Tibial nerve (tissue), 4 donors: ENCODE measurements at places on chromosomes 5 and 9.

DNA sequence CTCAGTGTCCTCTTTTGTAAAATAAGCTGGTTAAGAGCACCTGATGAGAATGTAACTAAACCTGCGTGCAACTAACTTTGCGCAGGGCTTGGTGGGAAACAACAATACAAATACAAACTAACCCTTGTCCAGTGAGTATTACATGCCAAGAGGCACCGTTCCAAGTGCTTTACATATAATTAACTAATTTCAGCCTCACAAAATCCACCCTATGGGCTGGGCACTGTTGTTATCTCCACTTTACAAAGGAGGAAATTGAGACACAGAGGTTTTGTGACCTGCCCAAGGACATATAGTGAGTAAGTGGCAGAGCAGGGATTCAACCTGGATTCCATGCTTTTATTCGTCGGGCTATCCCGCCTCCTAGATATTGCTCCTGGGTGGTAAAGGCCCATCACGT is 26.2 kb upstream of the TNIP1 start:
- DNase-seq, result no peak

GRCh38 chr9:134063088-134063570 is 4.7 kb downstream of the BRD3 start:
- no peak for DNase-seq

- DNase-seq, result no peak
Measured at GRCh38 chr9:109717342-109717741, 62.7 kb upstream of the PALM2AKAP2 start.

- DNase-seq, result no peak
Measured at GRCh38 chr9:109498195-109499092, at the start of gene PTPN3. PTPN3 (minus strand) TSS chr9:109498307; CDS start chr9:109463434, 34,873 bp downstream.

DNA sequence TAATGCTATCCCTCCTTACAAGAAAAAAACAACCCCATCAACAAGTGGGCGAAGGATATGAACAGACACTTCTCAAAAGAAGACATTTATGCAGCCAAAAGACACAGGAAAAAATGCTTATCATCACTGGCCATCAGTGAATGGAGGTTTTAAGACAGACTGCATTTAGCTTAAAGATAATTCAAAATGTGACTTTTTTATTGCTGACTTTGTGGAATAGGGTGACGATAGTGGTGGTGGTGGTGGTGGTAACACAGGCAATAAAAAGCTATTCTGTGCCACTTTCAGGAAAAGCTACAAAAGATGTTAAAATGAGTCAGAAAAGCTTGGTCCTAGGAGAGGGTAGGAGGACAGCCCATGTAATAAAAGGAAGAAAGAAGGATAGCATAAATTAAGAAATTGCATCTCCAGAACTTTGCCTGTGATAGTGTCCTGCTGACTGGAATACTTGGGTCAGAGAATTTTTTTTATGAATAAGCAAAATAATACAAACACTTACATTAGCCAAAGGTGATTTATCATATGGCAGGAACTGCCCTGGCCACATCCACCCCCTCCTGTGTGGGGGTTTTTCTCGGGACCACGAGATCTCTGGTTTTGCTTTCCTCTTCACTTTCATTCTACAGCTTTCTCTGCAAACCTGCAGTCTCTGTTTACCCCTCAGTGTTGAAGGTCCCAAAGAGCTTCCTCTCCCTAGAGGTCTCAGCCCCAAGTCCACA is 186.7 kb downstream of the DRD1 start:
- no peak for DNase-seq

GRCh38 chr5:171447226-171447625 is 27.8 kb downstream of the FGF18 start:
- no peak for DNase-seq

GRCh38 chr9:90927496-90927895 is 125.9 kb downstream of the SYK start:
- DNase-seq, result no peak

GRCh38 chr9:96460470-96460869 is 10.5 kb downstream of the HABP4 start:
- DNase-seq, result no peak

- DNase-seq, result no peak
Measured at GRCh38 chr5:161201558-161201957, 345.0 kb downstream of the GABRB2 start.

GRCh38 chr9:99135456-99135855 is 30.5 kb downstream of the TGFBR1 start:
- no peak for DNase-seq

GRCh38 chr9:124450931-124451661 is 845 bp downstream of the ADGRD2 start:
- DNase-seq, result no peak

DNA sequence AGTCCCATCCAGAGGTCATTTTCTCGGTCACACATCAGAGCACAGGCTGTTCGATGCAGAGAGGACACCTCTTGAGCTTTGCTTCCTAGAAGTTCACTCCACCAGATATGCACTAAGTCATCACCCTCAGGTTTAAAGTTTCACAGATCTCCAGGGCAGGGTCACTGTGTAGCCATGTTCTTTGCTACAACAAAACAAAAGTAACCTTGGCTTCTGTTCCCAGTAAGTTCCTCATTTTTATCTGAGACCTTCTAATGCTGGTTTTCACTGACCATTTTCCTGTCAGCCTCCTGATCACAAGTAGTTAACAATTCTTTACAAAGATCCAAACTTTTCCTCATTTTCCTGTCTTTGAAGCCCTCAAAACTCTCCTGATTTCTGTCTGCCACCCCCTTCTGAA is 97.5 kb upstream of the CTSV start:
- no peak for DNase-seq

GRCh38 chr5:128011339-128011738 is 72.2 kb upstream of the SLC12A2 start:
- no peak for DNase-seq

- DNase-seq, result no peak
Measured at GRCh38 chr5:17020678-17021601, 84.9 kb upstream of the MYO10 start.

- DNase-seq, result no peak
Measured at GRCh38 chr9:121577166-121577565, 74.3 kb upstream of the DAB2IP start.

- no peak for DNase-seq
Measured at GRCh38 chr5:53327811-53328334, 152.6 kb upstream of the FST start.

DNA sequence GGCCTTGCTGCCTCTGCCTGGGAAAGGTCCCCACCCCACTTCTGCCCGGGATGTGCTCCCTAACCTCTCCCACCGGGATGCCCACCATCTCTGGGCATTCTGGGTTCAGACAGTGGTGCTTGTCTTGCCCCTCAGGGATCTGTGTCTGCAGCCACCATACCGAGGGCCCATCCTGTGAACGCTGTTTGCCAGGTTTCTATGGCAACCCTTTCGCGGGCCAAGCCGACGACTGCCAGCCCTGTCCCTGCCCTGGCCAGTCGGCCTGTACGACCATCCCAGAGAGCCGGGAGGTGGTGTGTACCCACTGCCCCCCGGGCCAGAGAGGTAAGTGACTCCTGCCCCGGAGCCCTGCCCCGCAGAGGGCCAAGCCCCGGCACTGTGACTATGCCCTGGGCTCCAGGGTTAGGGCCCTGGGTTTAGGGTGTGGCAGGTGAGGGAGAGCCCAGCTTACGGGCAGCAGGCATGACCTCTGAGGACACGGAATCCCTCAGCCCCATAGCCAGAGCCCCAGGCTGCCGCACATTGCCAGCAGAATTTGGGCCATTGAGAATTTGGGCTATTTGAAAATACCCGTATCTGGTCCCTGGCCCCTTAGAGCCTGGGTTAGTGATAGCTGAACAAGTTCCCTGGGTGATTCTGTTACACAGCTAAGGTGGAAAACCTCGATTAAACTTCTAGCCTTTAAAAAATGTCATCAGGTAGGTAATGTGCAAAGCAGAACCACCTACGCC is 35.3 kb upstream of the AIF1L start:
- no peak for DNase-seq

GRCh38 chr5:172933238-172933637 is 26.0 kb upstream of the RPL26L1 start:
- DNase-seq, result no peak

DNA sequence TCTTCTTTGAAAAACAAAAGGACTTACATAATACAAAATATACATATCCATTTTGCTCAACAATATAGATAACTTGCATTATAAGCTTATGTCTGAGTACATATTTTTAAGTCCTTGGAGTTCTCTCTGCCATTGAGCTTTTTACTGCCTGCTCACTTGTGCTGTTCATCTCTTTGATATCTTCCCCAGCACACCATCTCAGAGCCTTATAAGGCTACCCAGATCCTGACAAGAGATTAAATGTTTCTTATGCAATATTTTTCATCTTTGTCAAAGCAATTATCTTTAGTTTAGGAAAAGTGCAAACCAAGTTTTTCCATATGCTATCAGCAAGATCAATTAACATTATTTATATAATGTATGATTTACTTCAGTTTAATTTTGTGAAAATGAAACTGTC is 60.7 kb upstream of the ITGA1 start:
- DNase-seq, result no peak

DNA sequence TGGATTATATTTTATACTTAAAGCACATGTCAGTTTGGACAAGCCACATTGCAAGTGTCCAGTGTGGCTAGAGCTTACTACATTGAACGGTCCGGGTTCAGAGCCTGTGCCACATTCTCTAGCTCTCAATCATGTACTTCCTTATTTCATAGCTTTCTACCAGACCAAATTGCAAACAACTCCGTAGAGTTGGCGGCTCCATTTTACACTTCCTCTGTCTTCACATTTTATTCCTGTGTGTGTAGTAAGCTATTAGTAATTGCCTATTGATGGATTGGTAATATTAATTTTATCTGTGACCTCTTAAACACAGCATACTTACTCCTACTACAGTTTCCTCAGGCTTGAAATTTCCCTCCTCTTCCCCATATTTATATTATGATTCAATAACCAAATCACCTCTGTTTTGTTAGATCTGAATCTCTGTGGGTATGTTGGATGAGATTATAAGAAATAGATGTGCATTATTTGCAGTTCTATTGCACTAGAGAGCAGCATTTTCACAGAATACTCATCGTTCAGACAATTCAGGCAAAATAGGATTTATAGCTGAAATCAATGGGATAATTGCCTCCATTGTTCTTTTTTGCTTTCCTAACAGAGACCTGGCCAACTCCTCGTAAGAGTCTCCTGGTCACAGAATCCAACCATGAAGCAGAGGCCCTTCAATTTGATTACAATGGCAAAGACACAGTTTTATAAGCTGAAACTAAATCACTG is 29.0 kb upstream of the C9orf72 start:
- no peak for DNase-seq

DNA sequence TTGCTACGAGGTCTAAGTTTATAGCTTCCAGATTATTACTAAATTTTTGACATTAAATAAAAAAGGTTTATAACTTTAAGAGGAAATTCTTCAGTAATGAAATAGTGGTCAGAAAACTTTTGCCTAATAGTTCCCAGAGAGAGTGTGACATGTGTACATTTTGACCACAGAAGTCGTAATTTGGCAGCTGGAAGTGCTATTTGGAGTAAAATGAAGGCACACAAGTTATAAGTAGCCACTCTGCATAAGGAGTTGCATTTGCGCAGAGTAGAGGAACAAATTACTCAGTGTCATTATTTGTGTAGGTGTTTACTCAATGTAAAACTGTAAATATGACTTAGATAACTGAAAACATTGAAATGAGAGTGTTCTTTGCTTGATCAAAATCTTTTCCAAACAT is 408.4 kb downstream of the CCDC171 start:
- DNase-seq, result no peak

DNA sequence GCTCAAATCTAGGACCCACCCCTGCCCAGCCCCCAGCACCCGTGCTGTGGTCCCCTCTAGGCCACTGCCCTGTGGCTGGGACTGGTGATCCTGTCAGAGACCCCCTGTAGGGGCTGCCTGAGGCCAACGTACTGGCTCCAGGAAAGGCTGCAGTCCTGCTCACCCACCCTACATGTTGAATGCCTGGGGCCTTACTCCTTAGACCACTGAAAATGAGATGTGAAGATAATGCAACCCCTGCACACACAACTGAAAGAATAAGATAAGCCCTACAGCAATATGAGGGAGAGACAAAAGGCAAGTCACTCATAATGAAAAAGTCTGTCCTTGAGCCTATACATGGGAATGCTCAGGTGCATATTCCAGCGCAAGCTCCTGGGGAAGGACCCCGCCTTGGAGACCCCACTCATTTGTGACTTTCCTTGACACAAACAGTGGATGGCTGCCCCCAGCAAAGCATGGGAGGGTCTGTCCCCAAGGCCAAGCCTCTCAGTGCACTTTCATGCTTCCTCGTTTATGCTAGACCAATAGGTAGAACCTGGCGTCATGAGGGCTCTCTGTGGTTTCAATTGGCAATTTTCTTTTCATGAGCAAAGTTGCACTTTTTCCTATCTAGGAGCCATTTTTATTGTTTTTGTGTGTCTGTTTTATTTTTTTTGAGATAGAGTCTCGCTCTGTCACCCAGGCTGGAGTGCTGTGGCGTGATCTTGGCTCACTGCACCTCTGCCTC is 12.5 kb upstream of the WNK2 start:
- no peak for DNase-seq

GRCh38 chr5:68027519-68027918 is 188.0 kb upstream of the PIK3R1 start:
- DNase-seq, result no peak

DNA sequence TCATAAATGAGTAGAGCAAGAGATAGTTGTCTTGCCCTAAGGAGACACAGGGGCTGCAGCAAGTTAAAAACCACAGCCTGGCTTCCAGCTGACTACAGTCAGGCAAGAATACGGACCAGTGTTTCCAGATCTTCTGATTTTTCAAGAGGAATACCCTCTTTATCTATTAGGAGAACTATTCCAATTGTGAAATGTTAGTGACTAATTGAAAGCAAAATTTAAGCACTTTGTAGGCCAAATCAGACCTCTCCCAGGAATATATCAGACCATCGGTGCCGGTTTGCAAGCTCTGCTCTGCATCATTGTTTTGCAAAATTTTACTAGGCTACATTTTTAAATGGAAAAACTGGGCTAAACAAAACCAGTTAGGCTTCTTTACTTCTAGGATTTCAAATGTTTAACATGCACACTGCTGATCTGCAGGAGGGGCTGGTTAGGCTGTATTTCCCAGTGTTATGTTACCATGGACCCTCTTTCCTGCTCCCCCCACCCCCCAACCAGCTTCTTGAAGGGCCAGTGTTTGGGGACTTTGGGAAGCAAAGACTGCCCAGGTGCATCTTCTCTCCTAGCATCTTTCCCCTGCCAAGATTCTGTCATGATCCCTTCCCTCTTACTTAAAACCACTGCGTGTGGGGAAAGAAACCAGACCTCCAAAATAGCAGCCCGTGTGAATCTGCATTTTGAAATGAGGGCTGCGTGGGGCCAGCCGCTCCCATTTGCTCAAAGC is 1.1 kb upstream of the ARSI start:
- no peak for DNase-seq
